ENCODE measurements at places on chromosomes 6 and 20.

DNA sequence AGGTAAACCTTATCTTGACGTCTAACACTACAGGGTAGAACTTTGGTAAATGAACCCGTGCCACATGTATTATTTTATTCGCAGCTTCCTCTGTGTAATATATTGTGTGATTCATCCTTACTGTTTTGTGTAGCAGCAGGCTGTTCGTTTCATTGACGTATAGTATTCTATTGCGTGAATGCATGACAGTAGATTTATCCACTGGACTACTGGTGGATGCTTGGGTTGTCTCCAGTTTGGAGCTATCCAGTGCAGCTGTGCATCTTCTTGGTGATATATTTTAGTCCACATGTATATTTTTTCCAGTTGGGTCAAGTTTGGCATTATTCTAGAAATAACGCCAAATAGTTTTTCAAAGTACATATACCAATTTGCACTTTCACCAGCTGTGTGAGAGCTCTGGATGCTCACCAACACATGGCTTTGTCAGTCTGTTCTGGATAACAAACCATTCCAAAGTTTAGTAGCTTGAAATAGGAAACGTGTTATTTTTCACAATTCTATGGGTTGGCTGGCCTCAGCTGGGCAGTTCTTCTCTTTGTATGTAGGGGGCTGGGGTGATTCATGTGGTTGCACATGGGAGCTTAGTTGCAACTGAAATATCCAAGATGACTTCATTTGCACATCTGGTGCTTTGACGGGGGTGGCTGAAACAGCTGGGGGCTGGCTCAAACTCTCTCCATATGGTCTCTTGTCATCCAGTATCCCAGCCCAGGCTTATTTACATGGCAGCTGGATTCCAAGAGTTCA is 9.3 kb downstream of the ECT2L start:
- DNase-seq = peak; percentile 82

- no peak for DNase-seq
Measured at GRCh38 chr20:52619101-52619500, 353.1 kb upstream of the TSHZ2 start.

- no peak for DNase-seq
Measured at GRCh38 chr6:3620389-3620788, 131.1 kb downstream of the PXDC1 start.

DNA sequence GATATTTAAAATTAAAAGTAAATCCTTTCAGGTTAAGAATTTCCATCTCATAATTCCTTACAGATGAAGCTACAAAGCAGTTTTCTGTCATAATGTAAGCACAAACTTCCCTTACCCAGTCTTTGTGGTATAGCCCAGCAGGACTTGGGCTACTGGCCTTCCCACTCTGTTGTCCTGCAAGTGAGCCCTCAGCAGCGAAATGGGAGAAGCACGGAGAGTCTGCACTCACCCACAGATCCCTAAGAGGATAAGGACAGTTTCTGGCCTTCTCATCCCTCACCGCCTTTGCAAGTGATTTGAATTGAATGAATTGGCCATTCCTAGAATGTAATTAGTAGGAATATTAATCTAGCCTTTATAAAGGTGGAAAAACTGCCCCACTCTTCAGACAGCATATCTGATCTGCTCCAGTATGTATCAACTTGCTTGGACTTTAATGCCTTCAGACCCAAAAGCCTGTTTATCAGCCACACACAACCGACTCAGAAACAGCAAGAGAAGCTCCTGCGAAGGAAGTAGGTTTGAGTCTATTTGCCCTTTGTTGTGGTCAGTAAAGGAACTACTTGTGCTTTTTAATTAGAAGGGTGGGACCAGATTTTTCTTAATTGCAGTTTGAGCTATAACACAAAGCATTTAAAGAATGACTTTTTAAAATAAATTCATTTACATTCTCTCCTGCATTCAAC is 29.9 kb upstream of the PRDM1 start:
- DNase-seq = no peak

DNA sequence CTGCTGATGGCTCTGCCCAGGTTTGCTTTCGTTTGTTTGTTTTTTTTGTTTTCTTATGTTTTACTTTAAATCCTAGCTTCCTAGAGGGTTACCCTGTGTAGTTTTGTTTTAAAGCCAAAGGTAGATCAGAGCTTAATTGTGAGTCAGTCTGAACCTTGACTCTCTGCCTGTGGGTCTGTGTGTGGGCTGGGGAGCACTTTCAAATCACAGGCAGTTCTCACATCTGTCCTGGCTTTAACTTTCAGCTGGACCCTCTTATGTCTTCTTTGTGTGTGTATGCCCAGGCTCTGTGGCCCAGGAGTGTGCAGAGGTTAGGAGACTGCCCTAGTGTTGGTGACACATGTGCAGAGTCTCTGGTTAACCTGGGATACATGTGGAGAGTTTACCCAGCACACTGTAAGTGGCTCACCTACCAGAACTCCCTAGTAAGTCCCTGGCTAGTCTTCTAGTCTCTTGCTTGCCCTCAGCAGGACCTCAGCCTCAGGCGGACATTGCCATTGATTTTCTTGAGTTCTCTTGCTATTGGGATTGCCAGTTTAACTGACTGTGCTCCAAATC is 19.0 kb downstream of the HIVEP1 start:
- no peak for DNase-seq

- DNase-seq = peak; percentile 93
Measured at GRCh38 chr6:139409026-139409425, 34.6 kb upstream of the CITED2 start.

DNA sequence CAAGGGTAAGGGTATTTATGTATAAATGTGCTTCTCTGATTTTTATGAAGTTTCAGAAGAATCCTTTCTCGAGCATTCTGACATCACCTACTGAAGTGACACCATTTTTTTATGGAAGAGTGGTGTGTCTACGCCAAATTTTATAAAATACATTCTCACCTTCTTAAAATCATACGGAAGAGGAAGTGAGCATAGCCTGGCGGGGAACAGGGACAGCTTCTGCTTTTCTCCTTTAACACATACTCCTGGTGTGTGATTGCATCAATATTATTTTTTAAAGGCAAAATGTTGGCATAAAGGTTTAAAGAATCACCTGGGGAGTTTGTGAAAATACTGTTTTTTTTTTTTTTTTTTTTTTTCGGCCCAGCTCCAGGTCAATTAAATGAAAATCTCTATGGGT is 733.6 kb upstream of the MAN1A1 start:
- DNase-seq = no peak

GRCh38 chr20:6767536-6768227 is at the start of gene BMP2:
Gene BMP2 (plus strand): TSS chr20:6767686. CDS start chr20:6770127, 2,441 bp downstream.
- peak; percentile 34 for DNase-seq

GRCh38 chr6:148935705-148936435 is 189.0 kb downstream of the UST start:
- peak; percentile 73 for DNase-seq

DNA sequence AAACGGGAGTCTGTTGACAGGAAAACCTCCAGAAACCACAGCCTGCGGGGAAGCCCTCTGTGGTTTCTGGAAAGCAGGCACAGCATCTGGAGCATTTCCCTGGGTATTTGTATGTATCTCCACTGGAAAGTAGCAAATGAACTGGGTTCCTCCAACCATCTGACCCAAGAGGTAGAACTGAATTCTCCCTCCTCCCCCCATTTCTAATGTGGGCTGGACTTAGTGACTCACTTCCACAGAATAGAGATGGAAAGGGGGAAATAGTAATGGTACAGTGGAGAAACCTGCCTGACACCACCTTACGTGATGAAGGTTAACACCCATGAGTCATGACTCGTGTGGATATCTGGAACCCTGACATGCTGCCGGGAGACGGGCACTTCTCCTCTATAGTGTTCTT is 51.9 kb upstream of the XRN2 start:
- peak; percentile 1 for DNase-seq

- DNase-seq = no peak
Measured at GRCh38 chr6:108798670-108799353, 49.4 kb upstream of the ARMC2 start.

DNA sequence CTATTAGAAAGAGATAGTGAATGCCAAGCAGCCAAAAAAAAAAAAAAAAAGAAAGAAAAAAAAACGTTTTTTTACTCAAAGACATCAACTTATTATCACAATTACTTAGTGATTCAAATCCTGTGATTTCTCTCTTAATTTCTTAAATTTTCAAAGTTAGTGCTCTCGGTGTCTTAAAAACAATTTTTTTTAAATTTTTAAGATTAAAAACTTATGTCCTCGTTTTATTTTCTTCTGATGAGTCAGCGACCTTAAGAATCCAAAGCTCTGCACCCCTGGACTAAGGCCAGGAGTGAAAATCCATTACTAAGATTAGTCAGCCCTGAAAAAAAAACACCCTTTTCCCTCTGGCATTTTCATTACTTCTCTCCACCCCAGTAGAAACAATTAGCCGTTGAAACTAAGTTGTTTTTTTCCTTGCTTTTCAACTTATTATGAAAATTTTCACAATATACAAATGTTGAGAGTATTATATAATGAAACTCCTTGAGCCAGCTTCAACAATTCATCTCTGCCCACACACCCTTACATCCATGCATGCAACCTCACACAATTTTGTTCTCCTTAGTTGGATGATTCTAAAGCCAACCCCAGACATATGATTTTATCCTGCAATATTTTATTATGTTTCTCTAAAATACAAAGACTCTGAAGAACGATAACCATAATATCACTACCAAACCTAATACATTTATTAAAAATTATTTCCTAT is 85.6 kb upstream of the CARMIL1 start:
- DNase-seq = peak; percentile 97

DNA sequence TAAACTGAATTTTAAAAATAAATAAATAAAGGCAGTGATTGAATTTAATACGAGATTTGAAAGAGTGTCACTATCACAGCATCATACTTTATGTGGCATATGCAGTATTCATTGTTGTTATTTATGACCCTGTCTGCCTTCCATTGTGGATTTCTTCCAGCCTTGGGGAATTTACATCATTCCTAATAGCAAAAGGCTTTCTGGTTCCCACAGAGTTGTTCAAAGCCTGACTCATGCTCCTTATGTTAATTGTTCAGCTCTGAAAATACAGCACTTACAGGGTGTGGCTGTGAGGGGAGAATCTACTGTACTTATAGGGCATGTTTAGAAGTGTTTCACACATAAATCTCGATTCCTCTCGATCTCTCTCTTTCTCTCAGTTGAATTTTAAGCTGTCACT is 54.4 kb downstream of the JAG1 start:
- peak; percentile 94 for DNase-seq

DNA sequence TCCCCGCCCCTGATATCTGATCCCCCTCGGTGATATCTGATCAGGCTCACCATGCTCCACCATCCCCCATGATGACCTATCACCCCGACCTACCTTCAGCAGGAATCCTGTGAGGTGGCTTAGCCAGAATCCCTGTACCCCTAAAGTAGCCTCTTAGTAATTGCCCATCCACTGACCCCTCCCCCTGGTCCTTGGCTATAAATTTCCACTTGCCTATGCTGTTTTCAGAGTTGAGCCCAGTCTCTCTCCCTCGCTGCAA is 177.5 kb upstream of the GGTLC1 start:
- DNase-seq = no peak

GRCh38 chr20:44450281-44450889 is 25.3 kb upstream of the TTPAL start:
- DNase-seq = no peak

- no peak for DNase-seq
Measured at GRCh38 chr6:106800379-106800778, 171.0 kb downstream of the QRSL1 start.

DNA sequence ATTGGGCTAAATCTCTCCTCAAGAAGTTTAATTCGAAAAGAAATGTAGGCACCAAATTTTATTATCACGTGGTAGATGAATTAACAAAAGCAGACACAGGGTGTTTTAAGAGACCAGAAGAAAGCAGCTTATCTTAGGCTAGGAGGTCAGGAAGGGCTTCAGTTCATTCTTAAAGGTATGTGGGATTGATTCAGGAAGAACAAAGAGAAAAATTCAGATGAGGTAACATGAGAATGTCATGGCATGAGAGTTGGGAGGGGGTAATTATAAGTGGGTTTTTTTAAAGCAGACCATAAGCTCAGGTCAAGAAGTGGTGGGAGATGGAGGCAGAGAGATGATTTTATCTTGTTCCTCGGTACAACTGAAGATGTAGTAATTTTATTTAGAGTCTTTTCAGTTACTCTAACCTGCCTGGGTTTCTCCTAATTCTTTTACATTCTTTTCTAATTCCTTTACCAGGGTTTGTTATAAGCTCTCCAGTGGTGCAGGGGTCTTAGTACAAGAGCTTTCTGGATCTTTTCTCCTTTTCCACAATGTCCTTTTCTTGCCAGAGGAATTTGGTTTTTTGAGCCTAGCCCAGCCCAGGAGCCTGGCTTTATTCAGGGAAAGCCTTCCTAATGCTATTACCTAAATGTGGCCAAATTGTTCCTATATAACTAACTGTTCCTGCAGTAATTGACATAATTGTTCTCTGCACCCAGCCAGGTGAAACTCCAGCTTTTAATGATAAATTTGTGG is 474.1 kb upstream of the BTBD3 start:
- no peak for DNase-seq

DNA sequence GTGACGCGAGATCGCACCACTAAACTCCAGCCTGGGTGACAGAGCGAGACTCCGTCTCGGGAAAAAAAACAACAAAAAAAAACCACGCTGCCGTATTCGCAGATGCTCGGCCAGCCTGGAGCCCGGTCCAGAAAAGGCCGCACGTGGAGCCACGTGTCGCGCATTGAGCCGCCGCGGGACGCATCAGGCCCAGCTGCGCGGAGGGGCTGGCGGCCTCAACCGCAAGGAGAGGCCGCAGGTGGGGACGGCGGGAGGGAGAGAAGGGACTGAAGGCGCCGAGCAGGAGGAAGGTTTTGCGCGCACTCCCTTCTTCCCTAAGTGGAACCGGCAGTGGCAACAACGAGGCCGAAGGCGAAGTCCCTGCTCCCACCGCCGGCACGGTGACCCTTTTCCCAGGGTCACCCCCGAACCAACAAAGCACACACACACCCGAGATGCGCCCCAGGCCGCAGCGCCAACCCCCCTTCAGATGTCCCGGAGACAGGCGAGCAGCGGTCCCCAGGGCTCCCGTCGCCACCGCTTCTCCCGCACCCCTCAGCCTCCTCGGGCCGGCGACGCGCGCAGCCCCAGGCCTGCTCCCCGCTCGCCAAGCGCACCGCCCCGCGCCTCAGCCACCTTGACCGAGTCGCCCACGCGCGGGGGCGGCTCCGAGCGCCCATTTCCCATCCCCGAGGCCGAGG is 681 bp downstream of the SYCP2 start:
- no peak for DNase-seq

DNA sequence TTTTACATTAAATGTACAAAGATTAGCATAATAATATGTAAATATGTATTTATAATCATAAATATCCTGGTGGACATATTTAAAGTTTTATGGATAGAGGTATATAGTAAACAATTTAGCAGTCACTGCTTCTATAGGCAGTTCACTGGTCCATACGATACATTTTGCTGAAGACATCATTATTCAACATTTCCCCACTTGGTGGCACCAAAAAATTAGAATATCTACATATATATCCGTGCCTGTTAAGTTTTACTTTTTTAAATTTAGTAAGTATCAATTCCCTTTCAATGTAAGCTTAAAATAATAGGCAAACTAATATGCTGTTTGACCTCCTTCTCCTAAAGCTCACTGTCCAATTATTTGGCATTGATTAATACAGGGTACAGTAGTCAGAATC is 64.2 kb downstream of the LMBRD1 start:
- DNase-seq = peak; percentile 23

Data from fibroblast of upper back skin (primary cell).